Esophagus squamous epithelium (tissue), 5 donors: ENCODE measurements at places on chromosomes 6 and 20. TPM values are rescaled to one million over a fixed set of nuclear protein-coding genes. Genes with fewer than 3 reads are reported as not detected.

PROCR gene
- 2.5 TPM for total RNA-seq

PBOV1 gene
- not detected for total RNA-seq

DNA sequence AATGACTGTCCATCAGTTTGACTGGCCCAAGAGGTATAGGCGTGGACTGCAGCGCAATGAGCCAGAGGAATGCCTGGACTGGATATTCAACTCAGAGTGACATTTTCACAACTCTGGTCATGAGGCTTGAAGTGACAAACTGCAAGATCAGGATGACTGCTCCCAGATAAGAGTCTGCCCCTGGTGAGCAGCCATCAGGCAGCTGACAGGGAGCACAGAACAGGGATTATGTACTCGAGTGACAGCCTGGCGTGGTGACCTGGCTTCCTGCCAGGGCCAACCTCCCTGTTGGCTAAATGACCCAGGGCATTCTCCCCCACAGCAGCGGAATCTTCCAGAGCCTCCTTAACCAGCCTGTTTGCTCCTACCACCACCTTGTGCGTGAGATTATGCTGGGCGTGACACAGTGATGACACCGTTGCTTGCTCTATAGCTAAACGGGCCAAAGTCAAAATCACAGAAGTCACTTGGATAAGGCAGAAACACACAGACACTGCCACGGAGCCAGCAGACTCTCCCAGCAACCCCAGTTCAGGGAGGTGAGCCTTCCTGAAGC is 209.1 kb upstream of the JARID2 start:
- DNase-seq: no peak

GABRR2 gene
- not detected for total RNA-seq

GRCh38 chr6:88004707-88005106 is 42.9 kb upstream of the SPACA1 start:
- DNase-seq: no peak

VAPB gene
- 11.5 TPM for total RNA-seq

- DNase-seq: no peak
Measured at GRCh38 chr20:63355781-63356295, 5.3 kb downstream of the CHRNA4 start.

DNA sequence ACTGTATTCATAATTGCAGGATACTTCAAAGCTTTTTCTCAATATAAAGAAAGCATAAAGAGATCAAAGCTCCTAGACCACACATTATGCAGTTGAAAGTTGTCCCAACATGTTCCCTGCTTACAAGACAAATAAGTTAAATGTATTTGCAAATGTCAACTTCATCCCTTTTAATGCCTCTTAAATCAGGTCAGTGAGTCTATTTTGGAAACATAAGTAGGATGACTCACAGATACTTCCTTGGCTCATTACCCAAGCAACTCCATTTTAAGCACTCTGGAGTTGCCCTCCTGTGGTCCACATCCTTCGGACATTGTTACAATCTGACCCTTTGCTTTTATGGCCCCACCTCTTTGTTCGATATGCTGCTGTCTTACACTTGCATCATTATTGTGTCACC is 162.0 kb downstream of the FAXC start:
- no peak for DNase-seq

BMP7 gene
- 59.8 TPM for total RNA-seq

DNA sequence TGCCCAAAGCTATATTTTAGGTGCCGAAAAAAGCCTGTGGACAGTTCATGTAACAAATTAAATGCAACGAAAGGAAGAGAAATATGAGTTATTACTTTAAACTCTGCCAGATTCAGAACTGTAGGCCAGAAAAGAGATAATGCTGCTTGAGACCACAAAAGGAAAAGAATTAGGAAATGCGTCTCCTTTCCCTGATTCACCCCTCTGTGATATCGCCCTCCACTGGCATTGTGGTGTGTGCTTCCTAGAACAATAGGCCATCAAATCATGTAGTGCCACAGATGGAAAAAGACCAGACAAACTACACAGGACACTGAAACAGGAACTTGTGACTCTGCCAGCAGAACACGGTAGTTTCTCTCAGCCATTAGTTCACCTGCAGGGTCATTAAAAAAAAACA is 14.7 kb upstream of the LAMA4 start:
- DNase-seq: no peak

DNA sequence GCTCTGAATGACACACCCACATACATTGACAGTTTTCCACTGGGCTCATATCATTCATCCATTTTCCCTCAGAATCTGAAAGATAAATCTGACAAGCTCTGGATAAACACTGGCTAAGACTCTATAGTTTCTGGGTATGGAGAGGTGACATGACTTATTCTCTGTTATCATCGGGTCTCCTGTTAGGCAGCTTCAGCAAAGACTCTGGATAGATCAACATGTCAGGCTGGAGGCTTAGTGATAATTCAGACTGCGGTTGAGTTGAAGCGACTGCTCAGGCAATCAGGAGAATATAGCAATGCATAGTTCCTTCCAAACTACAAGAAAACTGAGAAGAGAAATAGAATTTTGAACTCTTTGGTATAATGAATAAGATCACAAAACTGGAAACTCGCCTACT is 394.6 kb downstream of the CBLN4 start:
- no peak for DNase-seq

DNA sequence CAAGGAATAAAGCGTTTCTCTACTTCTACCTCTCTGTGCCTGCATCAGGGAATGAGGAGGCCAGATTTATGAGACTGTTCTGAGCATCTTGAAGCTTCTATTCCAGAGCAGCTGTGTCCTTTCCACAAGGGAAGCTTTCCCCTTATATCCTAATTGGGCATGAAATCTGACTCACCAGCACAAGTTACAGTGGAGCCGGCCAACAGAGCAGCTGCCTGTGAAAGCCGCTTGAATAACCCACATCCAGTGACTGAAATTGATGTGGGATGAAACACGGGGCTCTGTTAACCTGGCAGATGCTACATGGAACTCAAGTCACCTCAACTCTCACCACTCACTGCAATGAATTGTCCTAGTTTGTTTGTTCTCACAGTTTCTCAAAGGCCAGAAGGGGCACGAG is 400.3 kb downstream of the TFAP2A start:
- no peak for DNase-seq

SMLR1 gene
- total RNA-seq: not detected

GRCh38 chr20:4451487-4452081 is 270.1 kb upstream of the PRND start:
- DNase-seq: no peak

GRCh38 chr6:134230087-134230700 is 87.7 kb downstream of the SGK1 start:
- DNase-seq: no peak

PHACTR1 gene
- 4.9 TPM for total RNA-seq

RFX6 gene
- total RNA-seq: not detected

MAS1 gene
- total RNA-seq: not detected

CST7 gene
- 2.7 TPM for total RNA-seq

- no peak for DNase-seq
Measured at GRCh38 chr20:10762216-10762615, 88.4 kb upstream of the JAG1 start.

- DNase-seq: no peak
Measured at GRCh38 chr6:131909408-131910218, 41.6 kb downstream of the CCN2 start.

DNA sequence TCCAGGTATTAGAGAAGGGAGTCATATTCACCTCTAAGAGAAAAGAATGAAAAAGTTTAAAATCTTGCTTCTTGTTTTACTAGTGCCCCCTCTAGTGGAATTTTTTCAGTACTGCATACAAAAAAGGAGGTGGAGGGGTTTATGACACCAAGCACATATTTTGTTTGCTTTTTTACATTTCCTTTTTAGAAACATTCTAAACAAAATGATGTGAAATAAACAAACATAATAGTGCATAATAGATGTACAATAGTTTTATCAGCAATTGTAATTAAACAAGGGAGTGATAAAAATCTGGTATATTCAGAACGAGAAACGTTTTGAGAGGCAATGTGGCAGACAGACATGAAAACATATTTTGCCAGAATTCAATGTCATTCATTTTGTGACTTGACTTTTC is 111.0 kb upstream of the TFAP2D start:
- no peak for DNase-seq

- no peak for DNase-seq
Measured at GRCh38 chr6:106022801-106023200, 63.3 kb upstream of the PRDM1 start.

DNA sequence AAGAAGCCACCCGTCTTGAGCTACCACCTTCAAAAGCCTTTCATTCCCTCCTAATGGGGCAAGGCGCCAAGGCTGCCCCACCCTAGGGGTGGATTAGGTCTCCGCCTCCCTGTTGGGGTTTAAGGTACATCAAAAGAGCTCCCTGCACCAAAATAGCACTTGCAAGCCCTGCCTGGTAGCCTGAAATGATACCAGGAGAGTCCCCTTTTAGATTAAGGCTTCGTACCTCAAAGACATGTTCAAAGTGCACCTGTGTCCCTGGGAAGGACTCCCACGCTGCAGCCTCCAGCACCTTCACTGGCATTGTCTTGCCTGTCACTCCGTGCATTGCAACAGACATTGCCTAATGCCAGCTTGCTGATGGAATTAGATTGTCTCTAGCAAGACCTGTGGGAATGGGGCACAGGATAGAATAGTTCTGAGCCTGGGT is 15.7 kb upstream of the CDKN1A start:
- no peak for DNase-seq

DNA sequence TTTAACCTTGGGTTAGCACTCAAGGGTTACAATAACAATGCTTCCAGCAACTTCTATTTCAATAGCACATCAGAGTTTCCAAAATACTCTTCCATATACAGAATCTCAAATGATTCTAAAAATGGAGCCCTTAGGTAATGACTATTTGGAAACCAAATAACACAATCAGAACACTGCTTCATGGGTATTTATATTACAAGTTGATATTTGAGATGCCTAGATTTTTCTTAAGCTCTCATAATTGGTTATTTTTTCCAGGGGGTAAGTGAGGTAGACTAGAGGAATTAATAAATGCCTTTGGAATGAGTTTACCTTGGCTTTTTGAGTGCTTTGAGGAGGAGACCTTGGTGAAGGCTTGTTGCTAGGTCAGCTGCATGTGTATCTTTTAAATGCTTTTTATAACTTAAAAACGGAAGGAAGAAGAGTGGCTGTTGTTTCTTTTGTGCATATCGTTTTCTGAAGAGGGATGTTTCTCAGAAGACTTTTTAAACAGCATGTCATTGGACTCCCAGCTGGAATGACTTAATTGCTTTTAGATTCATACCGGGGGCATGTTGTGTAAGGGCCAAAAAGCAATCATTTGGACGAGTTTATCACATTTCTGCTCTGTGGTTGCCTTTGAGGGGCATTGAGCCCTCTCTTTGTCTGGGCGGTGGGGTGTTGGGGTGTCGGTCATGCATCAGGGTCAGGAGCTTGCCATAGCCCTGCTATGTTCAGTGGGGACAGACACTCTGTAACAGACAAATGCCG is 186.0 kb downstream of the DTNBP1 start:
- no peak for DNase-seq

CD24 gene
- 1,654 TPM for total RNA-seq

SEL1L2 gene
- total RNA-seq: not detected
